Astrocyte of the cerebellum (primary cell): ENCODE measurements at places on chromosomes 12 and 14.

- DNase-seq, result no peak
These were observed 15.5 kb downstream of the BTBD7 start for GRCh38 chr14:93317210-93317874.

DNA sequence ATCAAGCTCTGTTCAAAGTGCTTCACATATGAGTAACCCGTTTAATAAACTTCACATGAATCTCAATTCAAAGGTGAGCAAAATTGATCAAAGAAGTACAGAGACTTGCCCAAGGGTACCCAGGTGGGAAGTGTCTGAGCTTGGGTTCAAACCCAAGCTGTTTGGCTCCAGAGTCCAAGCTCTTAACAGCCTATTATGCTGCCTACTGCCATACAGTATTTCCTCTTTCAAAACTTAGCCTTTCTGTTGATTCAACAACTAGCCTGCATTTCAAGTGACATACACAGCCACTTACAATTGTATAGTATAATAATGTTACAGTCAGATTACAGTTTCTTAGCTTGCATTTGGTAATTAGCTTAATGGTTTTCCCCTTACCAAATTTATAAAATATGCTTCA is 29.7 kb downstream of the FRMD6 start:
- no peak for DNase-seq

DNA sequence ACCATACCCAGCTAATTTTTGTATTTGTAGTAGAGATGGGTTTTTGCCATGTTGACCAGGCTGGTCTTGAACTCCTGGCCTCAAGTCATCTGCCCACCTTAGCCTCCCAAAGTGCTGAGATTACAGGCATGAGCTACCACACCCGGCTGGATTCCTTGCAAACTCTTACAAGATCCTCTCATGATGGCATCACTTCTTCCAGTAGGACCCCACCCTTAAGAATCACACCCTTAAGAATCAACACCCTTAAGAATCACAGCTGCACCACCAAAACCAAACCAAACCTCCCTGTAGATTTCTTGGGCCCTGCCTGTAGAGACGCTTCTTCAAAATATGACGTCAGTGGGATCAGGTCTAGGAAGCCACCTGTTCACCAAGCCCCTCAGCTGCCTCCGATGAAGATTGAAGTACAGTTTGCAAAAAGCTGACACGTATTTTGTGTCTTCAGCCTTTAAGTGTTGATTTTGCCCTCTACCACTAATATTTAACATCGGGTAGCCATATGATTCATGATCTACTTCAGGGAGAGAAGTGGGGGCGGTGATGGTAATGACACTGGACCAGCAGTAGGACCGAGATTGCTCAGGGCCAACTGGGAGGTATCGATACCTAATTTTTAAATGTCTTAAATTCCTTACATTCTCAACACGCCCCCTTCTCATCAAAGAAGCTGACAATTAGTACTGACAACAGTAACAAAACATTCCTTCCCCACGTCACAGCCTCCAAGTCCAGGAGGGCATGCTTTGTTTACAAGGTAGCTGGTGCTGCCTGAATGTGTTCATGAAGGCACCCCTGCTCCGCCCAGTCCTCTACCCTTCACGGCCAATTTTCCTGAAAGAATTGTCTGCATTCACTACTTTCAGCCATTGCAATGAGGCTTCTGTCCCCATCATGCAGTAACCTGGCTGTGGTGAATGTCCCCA is 57.2 kb downstream of the ESRRB start:
- no peak for DNase-seq

DNA sequence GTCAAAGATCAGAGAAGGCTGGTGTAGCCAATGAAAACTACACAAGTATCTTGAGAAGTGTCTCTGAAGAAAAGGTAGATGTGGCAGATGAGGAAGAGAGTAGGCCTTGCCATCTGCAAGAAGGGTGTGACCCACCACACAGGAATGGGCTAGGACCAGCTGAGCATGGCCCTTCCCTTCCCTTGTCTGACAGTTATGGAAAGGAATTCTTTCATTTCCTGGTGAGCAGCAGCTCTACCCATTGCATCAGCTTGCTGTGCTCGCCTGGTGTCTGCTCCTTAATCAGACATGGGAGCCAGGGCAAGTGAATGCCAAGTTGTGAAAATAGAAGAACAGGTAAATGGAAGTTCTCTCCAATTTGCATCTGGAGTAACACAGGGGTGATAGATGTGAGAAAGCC is 145.2 kb upstream of the KRR1 start:
- DNase-seq, result no peak

- DNase-seq, result no peak
These were observed 30.9 kb upstream of the SYNDIG1L start for GRCh38 chr14:74456684-74457564.

GRCh38 chr12:62891805-62892549 is 43.0 kb downstream of the PPM1H start:
- DNase-seq, result no peak

- no peak for DNase-seq
These were observed 334.3 kb upstream of the OR4E1 start for GRCh38 chr14:22007784-22008412.

DNA sequence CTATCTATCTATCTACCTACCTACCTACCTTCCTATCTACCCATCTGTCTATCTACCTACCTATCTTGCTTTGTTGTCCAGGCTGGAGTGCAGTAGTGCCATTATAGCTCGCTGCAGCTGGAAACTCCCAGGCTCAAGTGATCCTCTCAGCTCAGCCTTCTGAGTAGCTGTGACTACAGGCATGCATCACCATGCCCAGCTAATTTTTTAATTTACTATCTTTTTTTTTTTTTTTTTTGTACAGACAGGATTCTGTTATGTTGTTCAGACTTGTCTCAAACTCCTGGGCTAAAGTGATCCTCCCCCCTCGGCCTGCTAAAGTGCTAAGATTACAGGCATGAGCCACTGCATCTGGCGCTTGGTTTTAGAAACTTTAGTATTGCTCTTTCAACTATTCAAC is 762.4 kb downstream of the SLC6A15 start:
- DNase-seq, result no peak

GRCh38 chr14:40053416-40053815 is 621.2 kb upstream of the FBXO33 start:
- DNase-seq, result no peak

DNA sequence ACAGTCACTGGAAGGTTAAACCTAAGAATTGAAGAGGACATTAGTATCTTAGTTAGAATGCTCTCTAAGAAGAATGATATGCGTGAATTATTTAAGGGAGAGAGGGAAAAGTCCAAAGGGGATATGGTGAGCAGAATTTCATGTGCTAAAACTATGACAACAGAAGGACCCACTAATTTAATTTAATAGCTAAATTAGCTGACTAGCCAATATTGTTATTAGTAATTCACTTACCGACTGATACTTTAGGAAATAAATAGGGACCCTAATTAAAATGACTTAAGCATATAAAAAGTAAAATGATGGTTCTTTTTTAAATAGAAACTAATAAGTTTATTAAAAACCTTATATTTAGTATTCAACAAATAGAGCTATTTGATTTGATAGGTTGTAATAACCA is 179.6 kb downstream of the RASSF9 start:
- no peak for DNase-seq
